ENCODE measurements at places on chromosomes 5 and 9. TPM values are rescaled to one million over a fixed set of nuclear protein-coding genes. Genes with fewer than 3 reads are reported as not detected.

DNA sequence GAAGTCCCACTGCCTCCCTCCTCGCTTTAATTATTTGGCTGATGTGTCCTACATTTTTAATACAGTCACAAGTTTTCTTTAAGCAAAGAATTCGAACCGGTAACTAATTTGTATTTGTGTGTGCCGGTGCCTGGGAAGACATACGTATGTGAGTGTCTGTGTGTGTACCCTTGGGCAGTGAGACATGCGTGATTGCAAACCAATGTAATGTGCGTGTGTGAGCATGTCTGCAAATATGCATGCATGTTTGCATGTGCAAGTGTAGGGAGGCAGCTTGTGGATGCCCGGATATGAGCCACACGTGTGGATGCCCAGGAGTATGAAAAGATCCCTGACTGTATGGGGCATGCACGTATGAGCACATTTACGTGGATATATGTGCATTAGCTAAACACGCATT, 44.4 kb upstream of the NEK6 start:
- H3K4me1 ChIP-seq, result peaks cover 3% of the 10 kb centered on the region
- H3K4me3 ChIP-seq, result no peak overlapping the region
- DNase-seq, result no peak
- H3K36me3 ChIP-seq, result no peaks in the 10 kb centered on the region

DNA sequence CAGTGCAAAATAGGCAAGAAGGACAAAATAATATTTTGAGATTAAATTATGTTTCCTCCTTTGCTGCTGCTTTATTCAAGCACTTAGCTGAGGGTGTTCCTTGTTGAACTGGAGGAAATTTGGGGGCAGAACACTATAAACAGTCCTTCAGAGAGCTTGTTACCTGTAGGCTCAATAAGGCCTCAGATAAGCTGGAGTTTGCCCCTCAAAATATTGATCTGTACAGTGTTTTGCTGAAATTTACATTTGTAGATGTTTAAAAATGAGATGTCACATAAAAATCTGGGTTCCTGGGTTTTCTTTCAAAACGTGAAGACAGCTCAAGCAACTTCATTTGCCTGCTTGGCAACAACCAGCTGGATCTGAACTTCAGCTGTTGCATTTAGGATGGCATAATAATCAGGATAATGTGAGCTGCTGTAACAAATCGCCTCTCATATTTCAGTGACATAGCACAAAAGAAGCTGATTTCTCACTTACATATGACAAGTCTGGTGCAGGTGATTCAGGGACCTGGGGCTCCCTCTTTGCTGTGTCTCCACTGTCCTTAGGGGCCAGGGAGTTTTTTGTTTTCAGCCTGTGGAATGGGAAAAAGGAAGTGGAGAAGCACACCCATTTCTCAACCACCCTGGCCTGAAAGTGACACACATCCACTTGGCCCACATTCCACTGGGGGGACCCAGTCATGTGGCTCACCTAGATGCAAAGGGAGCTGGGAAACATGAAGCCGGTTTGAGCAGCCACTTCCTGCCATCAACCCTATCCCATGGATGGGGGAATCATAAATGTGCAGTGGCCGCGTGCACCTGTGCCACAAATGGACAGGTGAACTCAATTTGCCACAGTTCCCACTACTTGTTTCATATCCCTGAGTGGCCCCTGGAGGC, 2.4 kb upstream of the PSAT1 start:
- H3K36me3 ChIP-seq, result no peaks in the 10 kb centered on the region
- H3K4me3 ChIP-seq, result no peak overlapping the region
- no peak for DNase-seq
- no peak overlapping the region for H3K27ac ChIP-seq
- no peaks in the 10 kb centered on the region for H3K27me3 ChIP-seq

DNA sequence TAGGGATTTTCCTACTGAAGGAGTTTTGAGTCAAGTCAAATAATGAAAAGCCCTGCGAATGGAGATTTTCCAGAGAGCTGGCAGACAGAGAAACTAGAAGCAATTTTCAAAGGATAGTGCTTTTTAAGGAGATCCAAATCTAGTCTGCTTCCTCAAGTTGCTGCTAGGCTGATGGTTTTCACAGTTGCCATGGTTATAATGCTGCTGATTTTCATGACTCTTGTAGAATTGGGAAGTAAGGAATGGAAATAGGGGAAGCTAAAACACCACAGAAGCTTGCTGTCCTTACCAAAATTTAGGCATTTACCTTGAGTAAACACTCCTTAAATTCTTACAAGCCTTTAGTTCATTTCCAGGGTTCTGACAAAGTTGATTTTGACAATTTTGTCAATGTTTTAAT, 30.1 kb upstream of the HAPLN1 start:
- H3K27ac ChIP-seq, result no peak overlapping the region
- H3K4me1 ChIP-seq, result no peaks in the 10 kb centered on the region
- DNase-seq, result no peak
- no peak overlapping the region for H3K4me3 ChIP-seq
- H3K36me3 ChIP-seq, result no peaks in the 10 kb centered on the region
- no peaks in the 10 kb centered on the region for H3K27me3 ChIP-seq

GRCh38 chr5:135457424-135458071, 5.4 kb upstream of the TIFAB start:
- no peaks in the 10 kb centered on the region for H3K36me3 ChIP-seq
- DNase-seq, result peak; percentile 90
- H3K4me1 ChIP-seq, result no peaks in the 10 kb centered on the region
- peaks cover 14% of the 10 kb centered on the region for H3K27me3 ChIP-seq
- no peak overlapping the region for H3K27ac ChIP-seq
- no peak overlapping the region for H3K4me3 ChIP-seq

DNA sequence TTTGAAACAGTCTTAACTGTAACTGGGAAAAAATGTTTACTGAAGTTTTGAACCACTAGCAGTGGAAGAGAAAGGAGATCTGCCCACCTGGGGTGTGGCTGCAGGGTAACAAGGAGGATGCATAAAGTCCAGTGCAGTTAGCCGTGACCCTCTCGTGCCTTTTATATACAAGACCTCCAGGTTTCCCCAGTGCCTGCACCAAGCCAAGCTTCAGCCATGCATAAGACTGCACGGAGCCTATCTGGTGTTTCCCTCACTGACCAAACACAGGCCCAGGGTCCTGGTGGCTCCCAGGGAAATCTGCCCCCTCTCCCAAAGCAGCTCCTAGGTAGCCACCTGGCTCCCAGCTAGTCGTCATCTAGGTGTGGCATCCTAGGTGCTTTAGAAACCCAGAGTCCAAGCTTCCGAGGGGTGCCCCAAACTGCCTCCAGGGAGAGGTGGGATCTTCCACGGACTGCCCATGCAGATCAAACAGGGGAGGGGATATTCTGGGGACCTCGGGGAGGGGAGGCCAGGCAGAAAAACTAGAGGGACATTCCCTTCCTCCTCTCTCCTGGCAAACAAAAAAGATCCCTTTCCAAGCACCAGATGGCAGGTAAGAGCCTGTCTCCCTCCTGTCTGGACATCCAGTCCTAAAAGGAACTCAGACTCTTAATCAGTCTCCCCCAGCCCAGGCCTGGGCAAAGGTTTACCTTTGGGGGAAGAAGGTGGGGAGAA, 2.7 kb downstream of the SHB start:
- H3K4me3 ChIP-seq, result peak overlapping the region; percentile 55
- H3K36me3 ChIP-seq, result no peaks in the 10 kb centered on the region
- no peaks in the 10 kb centered on the region for H3K27me3 ChIP-seq
- no peak overlapping the region for H3K27ac ChIP-seq

- no peak overlapping the region for H3K4me3 ChIP-seq
- peaks cover 2% of the 10 kb centered on the region for H3K4me1 ChIP-seq
- H3K27me3 ChIP-seq, result no peaks in the 10 kb centered on the region
- no peaks in the 10 kb centered on the region for H3K36me3 ChIP-seq
Measured at GRCh38 chr9:77952635-77953328, 78.8 kb downstream of the GNAQ start.

- no peak overlapping the region for H3K27ac ChIP-seq
- no peak for DNase-seq
- 0 out of 2 replicates have a peak, but pooled peaks cover 3% of the 10 kb centered on the region for H3K4me1 ChIP-seq
- H3K27me3 ChIP-seq, result no peaks in the 10 kb centered on the region
- no peak overlapping the region for H3K4me3 ChIP-seq
Measured at GRCh38 chr9:114655689-114656088, 1.9 kb downstream of the TEX53 start.

GRCh38 chr9:76810377-76810957, 46.2 kb downstream of the PCA3 start:
- H3K4me1 ChIP-seq, result no peaks in the 10 kb centered on the region
- no peak overlapping the region for H3K27ac ChIP-seq
- H3K27me3 ChIP-seq, result no peaks in the 10 kb centered on the region
- H3K4me3 ChIP-seq, result no peak overlapping the region
- H3K36me3 ChIP-seq, result no peaks in the 10 kb centered on the region

- H3K4me1 ChIP-seq, result no peaks in the 10 kb centered on the region
- H3K36me3 ChIP-seq, result no peaks in the 10 kb centered on the region
- H3K27ac ChIP-seq, result no peak overlapping the region
- no peak for DNase-seq
Measured at GRCh38 chr5:115584501-115584900, 17.8 kb downstream of the TICAM2 start.

GRCh38 chr5:156715287-156715686, 134.8 kb upstream of the PPP1R2B start:
- no peaks in the 10 kb centered on the region for H3K36me3 ChIP-seq
- H3K27ac ChIP-seq, result no peak overlapping the region
- H3K4me1 ChIP-seq, result no peaks in the 10 kb centered on the region
- H3K4me3 ChIP-seq, result no peak overlapping the region
- H3K27me3 ChIP-seq, result no peaks in the 10 kb centered on the region

DNA sequence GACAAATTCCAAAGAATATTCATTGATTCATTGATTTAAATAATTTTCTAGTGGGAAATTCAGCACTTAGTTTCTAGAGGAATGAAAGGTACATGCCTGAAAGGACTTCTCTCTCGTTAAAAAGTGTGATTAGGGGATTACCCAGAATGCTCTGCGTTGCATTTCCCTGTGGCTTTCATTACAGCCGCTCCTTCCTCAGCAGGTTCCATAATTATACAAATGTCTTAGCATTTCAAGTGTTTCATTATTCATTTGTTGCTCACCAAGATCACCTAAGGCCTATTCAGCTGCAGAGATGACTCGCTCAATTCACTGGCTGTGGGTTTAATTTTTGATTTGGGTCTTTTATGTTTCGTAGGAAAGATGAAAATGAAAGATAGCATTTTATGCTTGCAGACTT, 52.8 kb downstream of the SPATA31C2 start:
- no peak overlapping the region for H3K27ac ChIP-seq
- no peaks in the 10 kb centered on the region for H3K27me3 ChIP-seq
- no peaks in the 10 kb centered on the region for H3K4me1 ChIP-seq
- H3K36me3 ChIP-seq, result no peaks in the 10 kb centered on the region
- no peak for DNase-seq

DNA sequence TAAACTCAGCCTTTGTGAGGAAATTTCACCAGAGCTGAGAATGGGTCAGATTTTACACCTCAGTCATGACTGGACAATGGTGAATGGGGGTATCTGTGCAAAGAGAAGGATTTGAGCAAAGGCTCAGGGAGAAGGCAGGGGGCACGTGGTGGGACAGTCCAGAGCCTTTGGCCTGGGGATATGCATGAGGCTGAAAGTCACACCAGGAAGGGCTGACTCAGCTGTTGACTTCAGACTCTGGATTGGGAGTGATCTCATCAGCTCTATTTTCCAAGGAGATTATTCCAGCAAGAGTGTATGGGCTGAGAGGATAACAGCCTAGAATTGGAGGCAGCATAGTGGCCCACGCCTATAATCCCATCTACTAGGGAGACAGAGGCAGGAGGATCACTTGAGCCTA, 53.6 kb downstream of the SAXO1 start:
- H3K36me3 ChIP-seq, result no peaks in the 10 kb centered on the region
- H3K27ac ChIP-seq, result no peak overlapping the region
- no peaks in the 10 kb centered on the region for H3K27me3 ChIP-seq
- no peaks in the 10 kb centered on the region for H3K4me1 ChIP-seq

GRCh38 chr9:30172206-30172605, 2212.2 kb upstream of the ACO1 start:
- no peaks in the 10 kb centered on the region for H3K27me3 ChIP-seq
- no peak for DNase-seq
- no peaks in the 10 kb centered on the region for H3K4me1 ChIP-seq
- H3K27ac ChIP-seq, result no peak overlapping the region
- no peaks in the 10 kb centered on the region for H3K36me3 ChIP-seq

GRCh38 chr5:82205005-82205404, 73.1 kb downstream of the RPS23 start:
- H3K4me1 ChIP-seq, result no peaks in the 10 kb centered on the region
- no peak overlapping the region for H3K4me3 ChIP-seq
- no peaks in the 10 kb centered on the region for H3K27me3 ChIP-seq
- no peaks in the 10 kb centered on the region for H3K36me3 ChIP-seq

DNA sequence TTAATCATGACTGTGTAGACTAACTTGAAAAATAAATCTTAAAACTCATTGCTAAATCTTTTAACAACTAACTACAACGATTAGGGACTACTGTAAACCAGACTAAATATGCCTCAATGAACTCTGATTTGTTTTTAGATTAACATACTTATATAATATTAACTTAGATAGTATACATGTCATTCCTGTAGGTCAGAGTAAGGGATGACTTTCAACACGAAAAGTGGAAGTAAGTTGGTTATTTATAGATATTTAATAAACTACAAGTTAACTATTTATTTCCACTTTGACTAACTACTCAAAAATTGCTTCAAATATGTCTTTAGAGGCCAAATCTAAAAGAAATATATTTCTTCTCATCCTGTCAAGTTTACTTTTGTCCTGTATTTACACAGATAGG, 795.6 kb downstream of the PTPRD start:
- DNase-seq, result no peak
- H3K4me1 ChIP-seq, result no peaks in the 10 kb centered on the region

- no peak overlapping the region for H3K4me3 ChIP-seq
- H3K27me3 ChIP-seq, result peaks cover 15% of the 10 kb centered on the region
- no peaks in the 10 kb centered on the region for H3K4me1 ChIP-seq
Measured at GRCh38 chr5:172775326-172776234, 4.6 kb upstream of the DUSP1 start.

GRCh38 chr5:133400831-133401351, 211.4 kb downstream of the FSTL4 start:
- H3K27me3 ChIP-seq, result no peaks in the 10 kb centered on the region
- H3K27ac ChIP-seq, result no peak overlapping the region
- no peaks in the 10 kb centered on the region for H3K36me3 ChIP-seq
- DNase-seq, result peak; percentile 50
- no peak overlapping the region for H3K4me3 ChIP-seq
- H3K4me1 ChIP-seq, result peaks cover 3% of the 10 kb centered on the region

GRCh38 chr9:126614455-126615244, 922 bp downstream of the LMX1B start:
- H3K4me3 ChIP-seq, result peak overlapping the region; percentile 14
- no peak overlapping the region for H3K27ac ChIP-seq
- H3K4me1 ChIP-seq, result peaks cover 40% of the 10 kb centered on the region
- peaks cover 91% of the 10 kb centered on the region for H3K27me3 ChIP-seq

GRCh38 chr5:32531885-32532520, 53.4 kb upstream of the SUB1 start:
- no peak overlapping the region for H3K4me3 ChIP-seq
- no peaks in the 10 kb centered on the region for H3K4me1 ChIP-seq
- H3K27ac ChIP-seq, result no peak overlapping the region
- peak; percentile 13 for DNase-seq
- H3K27me3 ChIP-seq, result no peaks in the 10 kb centered on the region

Gene ALDH1A1
- polyA plus RNA-seq, result 0.39 TPM

Gene FAM13B
- 4.9 TPM for polyA plus RNA-seq

Gene ERCC8
- 13.3 TPM for polyA plus RNA-seq

Gene SPINK6
- not detected for polyA plus RNA-seq

Gene UNC13B
- polyA plus RNA-seq, result 28.7 TPM

Gene MED22
- 105 TPM for polyA plus RNA-seq

Gene EGFLAM
- 0.20 TPM for polyA plus RNA-seq

Gene SH3RF2
- 1.0 TPM for polyA plus RNA-seq

Gene NMUR2
- 0.11 TPM for polyA plus RNA-seq

Gene CXCL14
- 1.5 TPM for polyA plus RNA-seq

Gene TMOD1
- polyA plus RNA-seq, result 0.17 TPM

Gene DND1
- polyA plus RNA-seq, result 2.1 TPM

Gene MVB12B
- polyA plus RNA-seq, result 2.6 TPM
